ENCODE measurements at places on chromosomes 2 and 18.

DNA sequence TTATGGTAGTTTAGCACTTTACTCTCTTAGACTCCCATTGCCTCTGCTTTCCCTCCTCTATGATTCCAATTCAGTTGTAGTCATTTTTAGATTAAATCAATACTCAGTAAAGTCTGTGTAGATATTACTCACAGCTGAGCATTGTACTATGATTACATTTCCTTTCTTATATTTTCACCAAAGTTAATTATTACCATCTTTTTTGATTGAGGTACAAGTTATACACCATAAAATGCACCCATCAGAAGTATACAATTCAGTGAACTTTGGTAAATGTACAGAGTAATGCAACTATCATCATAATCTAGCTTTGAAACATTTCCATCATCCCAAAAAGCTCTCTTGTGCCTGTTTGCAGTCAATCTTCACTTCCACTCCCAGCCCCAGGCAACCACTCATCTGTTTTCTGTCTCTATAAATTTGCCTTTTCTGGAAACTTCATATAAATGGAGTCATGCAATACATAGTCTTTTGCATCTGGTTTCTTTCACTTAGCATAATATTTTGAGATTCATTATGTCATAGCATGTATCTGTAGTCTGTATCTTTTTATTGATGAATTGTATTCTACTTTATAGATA is 30.2 kb upstream of the ETAA1 start:
- no peak for DNase-seq

GRCh38 chr2:38613126-38613848 is 10.6 kb upstream of the HNRNPLL start:
- DNase-seq = no peak

- no peak for DNase-seq
These were observed 122.0 kb upstream of the MYCN start for GRCh38 chr2:15818318-15818753.

- DNase-seq = no peak
These were observed 88.5 kb downstream of the ZEB2 start for GRCh38 chr2:144431392-144431783.

GRCh38 chr2:72165792-72166191 is 18.1 kb upstream of the CYP26B1 start:
- DNase-seq = no peak

DNA sequence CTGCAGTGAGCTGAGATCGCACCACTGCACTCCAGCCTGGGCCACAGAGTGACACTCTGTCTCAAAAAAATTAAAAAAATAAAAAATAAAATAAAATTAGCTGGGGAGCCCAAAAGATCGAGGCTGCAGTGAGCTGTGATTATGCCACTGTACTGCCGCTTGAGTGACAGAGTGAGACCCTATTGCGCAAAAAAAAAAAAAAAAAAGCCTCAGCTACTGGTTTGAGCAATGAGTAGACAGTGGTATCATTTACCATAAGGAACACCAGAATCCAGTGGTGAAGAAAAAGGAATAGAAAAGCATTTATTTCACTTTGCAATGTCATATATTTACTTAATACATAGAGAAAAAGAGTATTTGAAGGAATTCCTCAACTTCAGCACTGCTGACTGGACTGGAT is 3.0 kb downstream of the SAP130 start:
- DNase-seq = no peak

- DNase-seq = no peak
These were observed 226.6 kb downstream of the ALPK2 start for GRCh38 chr18:58402247-58402646.

GRCh38 chr2:191001032-191001431 is 12.9 kb downstream of the STAT1 start:
- DNase-seq = no peak

GRCh38 chr18:36331521-36331971 is 34.0 kb downstream of the FHOD3 start:
- no peak for DNase-seq

DNA sequence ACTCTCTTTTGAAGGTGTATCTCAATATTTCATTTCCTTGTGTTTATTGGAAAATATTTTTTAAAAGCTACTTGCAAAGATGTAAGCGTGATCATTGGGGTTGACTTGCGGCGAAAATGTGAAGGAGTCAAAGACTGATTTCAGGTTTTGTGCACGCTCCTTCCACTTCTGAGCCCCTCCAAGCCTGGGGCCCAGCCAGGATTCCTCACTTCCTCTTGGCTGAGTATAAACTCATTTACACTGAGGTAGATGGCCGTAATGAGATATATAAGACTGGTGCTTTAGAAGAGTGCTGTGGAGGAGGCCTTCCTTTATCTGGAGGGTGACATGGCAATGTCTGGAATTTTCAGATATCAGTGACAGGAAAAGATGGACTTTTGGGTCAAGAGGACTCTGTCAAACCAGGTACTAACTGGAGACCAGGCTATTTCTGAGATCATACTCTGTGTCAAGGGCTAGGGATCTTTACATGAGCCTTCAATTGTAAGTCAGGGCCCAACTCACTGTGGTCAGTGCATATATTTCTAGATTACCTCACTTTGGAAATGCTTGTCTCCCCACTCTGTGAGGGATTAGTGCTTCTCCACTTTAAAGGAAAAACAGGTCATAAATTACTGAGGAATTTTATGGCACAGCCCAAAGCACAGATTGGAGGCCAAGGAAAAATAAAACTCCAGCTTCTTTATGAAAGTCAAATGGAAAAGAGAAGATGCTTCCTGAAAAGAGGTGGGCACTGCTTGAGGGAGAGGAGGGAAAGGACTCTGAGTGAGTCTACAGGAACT is 22.8 kb downstream of the PRKCE start:
- DNase-seq = no peak

- no peak for DNase-seq
These were observed 526.7 kb downstream of the SOX11 start for GRCh38 chr2:6218926-6219325.

DNA sequence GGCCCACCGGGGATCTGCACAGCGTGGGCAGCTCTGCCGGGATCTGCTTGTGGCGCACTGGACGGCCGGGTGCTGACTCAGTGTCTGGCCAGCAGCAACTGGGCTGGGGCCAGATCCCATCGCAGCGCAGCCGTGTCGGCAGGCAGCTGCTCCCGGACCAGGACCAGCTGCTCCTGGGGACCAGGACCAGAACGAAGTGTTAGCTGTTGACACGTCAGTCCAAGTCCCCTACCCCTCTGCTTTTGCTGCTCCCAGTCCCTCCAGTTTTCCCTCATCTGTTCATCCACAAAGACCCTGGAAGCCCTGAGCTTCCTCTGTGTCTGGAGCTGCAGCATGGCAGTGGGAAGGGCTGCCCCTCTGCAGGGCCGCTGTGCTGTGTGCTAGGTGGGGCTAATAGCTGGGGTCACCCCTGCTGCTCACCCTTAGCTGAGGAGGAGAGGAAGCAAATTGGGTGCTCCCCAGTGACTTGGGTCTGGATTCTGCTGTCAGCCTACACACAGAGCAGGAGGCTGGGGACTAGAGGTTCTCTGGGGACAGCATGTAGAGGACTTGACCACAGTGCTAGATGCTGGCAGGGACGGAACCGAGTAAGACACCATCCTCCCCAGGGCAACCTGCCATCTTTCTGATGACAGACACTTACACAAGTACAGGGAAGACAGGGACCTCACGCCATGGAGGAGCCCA is 16.9 kb upstream of the KIF1A start:
- no peak for DNase-seq

GRCh38 chr18:21979171-21979560 is 190.2 kb upstream of the GATA6 start:
- DNase-seq = no peak

- no peak for DNase-seq
These were observed 61.5 kb downstream of the ADCYAP1 start for GRCh38 chr18:965921-966758.

DNA sequence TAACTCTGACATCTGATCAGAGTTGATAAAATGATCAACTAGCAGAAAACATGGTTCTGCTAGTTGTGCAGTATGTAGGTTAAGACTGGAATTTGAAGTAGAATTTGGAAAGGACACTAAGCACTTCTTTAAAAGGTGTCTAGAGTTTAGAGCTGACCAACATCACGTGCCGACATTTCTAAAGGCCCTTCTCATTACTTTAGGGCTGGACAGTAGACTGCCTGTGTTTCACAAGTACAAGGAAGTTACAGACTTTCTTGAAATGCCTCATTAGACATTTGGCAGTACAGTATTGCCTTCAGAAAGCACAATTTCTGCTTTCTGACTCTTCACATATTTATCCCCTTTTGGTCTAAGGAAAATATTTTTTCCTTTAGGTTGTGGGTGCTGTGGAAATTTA is 255.3 kb downstream of the ZNF385B start:
- DNase-seq = no peak

GRCh38 chr2:74864728-74865722 is 31.1 kb downstream of the HK2 start:
- DNase-seq = no peak

DNA sequence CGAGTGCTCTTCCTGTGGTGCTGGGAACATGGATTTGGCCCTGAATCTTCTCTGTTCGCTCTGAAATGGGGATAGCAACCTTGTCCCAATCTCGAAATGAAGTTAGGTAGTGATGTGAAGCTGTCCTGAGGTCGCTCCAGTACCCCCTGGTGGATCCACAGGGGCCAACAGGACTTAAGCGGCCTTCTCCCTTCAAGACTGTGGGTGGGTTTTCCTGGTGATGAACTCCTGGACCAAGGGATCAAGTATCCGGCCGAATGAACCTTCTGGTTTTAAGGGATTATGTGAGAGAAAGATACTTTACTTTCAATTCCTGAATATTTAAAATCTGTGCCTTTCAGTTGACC is 156.5 kb downstream of the NAPG start:
- no peak for DNase-seq

DNA sequence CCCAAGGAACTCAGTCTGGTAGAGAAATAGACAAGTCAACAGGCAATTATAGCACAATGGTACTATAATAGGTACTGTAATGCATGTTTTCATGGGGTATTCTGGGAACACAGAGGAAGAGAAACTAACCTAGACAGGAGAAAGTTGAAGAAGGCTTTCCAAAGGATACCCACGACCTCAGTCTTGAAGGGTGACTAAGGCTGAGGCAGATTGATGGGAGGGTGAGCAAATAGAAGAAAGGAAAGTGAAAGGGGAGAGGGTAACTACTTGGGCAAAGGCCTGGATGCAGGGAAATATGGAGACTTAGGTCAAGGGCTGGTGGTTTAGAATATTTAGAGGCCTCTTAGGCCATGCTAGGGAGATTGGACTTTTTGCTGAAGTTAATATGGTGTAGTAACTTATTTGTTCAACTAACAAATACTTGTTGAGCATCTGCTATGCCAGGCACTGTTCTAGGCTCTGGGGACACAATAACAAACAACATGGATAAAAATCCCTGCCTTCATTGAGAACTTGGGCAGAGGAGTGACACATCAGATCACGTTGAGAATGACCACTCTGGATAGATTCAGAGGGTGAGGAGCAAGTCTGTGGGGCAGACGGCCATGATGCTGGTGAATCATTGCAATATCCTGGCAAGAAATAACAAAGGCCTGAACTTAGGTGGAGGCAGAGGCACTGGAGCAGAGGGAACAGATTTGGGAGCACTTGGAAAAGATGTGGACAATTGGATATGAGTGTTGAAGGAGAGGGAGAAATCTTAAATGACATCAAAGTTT is 56.4 kb downstream of the PLB1 start:
- no peak for DNase-seq

GRCh38 chr2:216882876-216883275 is 23.0 kb upstream of the TNP1 start:
- no peak for DNase-seq

DNA sequence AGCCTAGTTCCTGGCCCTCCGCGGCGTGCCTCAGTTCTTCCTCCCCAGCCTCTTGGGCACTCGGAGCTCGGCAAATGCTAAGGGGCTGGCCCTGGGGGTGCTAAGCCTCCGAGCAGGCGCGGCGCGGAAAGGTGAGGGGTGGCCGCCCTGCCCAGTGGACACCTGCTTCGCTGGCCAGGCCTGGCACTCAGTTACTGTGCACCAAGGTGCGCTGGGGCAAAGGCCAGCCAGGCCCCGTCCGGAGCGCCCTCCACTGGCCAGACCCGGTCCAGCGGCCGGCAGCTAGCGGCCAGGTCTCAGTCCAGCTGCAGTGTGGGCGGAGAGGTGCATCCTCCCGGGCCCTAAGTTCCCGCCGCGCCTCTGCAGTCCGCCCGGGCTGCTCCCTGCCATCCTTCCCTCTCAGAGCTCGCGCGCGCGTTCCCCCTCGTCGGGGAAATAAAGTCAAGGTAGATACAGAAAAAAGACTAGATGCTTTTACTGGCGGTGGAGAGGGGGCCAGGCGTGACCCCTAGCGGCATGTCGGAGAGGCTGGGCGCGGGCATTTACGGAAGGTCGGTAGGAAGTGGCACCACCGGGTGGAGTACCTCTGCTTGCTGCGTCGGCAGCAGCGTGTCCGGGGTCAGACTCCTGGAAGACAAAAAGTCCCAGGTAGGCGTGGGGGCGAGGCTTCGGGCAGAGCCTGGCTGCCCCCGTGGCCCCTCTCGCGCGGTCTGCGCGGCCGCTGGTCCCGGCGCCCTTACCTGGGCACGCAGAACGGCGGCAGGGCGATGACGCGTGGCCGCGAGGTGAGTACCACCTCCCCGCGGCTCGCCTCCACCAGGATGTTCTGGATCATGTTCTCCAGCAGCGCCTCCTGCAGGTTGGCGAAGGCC is 9.4 kb upstream of the CRYBA2 start:
- DNase-seq = no peak

- peak; percentile 8 for DNase-seq
These were observed 340 bp downstream of the SLC40A1 start for GRCh38 chr2:189580241-189580651.

DNA sequence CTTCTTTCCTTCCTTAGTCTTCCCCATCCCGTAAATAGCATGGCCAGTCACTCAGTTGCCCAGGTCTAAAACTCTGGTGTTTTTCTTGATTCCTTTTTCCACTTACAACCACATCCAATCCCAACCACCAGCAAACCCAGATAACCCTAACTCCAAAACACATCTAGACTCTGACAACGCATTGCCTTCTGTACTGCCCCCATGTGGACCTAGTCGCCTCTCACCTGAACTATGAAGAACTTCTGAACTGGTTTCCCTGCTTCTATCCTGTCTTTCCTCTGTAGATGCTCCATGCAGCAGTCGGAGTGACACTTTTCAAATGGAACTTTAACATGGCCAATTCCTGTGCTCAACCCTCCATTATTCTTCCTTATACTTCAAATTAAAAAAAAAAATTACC is 26.5 kb downstream of the ST6GAL2 start:
- DNase-seq = no peak

- DNase-seq = no peak
These were observed 51.1 kb downstream of the SMAD7 start for GRCh38 chr18:48899558-48900174.

- no peak for DNase-seq
These were observed 67.5 kb downstream of the TANC1 start for GRCh38 chr2:159035790-159036411.
